ENCODE measurements at places on chromosomes 1 and 21. TPM values are rescaled to one million over a fixed set of nuclear protein-coding genes. Genes with fewer than 3 reads are reported as not detected.

- no peak for DNase-seq
Observed at GRCh38 chr1:246790833-246791232, 66.6 kb downstream of the SCCPDH start.

DNA sequence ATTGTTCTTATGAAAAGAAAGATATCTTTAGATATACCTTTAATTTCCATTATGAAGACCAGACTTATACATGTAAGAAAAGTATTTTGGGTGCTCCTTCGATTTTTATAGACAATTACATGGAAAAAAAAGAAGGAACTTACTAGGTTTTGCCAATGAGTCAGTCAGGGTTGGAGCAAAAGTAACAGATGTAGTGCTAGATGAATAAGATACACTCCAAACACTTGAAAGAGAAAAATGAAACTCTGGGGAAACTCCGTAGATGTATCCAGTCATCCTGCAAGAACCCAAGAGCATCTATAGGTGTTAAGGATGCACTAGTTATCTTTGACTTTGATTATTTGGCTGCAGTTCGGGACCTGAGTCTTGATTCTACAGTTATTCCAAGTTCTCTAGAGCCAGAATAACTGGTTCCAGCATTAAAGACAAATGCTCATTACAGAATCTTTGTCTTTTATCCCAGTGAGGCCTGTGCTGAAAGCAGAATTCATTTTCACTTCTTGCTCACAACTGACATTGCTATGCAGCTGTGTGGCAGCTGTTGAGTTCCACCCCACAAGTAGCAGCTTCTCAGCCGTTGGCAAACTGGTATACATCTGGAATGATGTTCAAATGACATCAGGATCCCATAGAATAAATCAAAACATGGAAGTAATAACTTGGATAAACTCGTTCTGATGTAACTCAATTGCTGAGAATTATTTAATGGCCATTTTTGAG, 326.1 kb downstream of the ASTN1 start:
- no peak for DNase-seq

GRCh38 chr1:190754666-190755065, 277.0 kb upstream of the BRINP3 start:
- no peak for DNase-seq

DNA sequence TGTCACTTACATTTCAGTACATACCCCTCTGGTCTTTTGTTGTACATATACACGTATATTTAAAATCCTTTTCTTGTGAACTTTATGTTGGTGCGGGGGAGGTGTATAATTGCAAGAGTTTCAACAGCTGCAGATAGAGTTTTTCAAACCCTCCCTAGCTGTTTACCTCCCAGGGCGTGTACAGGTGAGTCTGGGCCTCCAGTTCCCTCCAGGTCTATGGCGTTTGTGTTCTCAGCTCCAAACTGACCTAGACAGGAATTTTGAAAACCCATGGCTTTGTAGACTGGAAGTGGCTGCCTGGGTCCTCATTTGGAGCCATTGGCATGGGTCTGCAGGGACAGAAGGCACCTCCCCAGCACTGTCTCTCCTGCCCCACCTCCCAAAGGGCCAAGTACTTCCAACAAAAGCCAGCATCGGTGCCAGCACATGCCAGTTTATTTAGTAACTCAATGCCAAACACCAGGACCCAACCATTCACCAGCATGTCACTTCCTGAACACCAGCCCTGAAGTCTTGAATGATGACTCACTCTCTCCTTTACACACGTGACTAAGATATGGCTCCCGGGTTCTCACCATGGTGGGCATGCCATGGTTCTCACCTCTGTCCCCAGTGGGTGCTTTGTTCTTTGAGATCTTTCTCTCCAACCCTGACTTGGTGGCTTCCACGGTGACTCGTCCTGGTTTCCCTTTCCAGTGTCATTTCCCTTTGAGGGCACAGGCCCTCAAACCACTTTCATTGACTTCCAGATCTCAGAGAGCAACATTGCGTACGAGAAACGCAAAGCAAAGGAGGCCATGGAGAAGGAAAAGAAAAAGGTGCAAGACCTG, 57.3 kb upstream of the EFHD2 start:
- no peak for DNase-seq

DNA sequence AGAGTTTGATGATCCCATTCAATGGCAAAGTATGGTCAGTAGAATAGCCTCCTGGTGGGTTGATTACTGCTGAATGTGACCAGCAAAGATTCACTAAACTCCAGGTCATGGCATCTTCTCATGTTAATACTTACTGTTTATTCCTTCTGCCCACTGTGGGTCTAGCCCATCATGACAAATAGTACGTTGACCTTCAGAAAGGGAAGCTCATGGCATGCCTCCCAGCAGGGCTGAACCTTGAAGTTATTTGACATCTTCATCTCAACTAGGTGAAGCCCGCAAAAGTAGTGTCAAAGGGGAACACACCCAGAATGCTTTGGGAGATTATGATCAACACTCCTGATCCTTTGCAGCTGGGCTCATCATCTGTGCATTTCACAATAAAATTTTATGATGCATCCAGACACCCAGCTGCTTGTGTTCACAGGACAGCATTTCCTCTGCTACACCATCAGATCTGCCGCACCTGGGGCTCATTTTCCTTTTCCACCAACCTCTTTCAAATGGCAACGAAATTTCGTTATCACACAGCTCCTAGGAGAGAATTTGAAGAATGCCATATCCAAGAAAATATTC, 49.6 kb downstream of the HLX start:
- DNase-seq: no peak

DNA sequence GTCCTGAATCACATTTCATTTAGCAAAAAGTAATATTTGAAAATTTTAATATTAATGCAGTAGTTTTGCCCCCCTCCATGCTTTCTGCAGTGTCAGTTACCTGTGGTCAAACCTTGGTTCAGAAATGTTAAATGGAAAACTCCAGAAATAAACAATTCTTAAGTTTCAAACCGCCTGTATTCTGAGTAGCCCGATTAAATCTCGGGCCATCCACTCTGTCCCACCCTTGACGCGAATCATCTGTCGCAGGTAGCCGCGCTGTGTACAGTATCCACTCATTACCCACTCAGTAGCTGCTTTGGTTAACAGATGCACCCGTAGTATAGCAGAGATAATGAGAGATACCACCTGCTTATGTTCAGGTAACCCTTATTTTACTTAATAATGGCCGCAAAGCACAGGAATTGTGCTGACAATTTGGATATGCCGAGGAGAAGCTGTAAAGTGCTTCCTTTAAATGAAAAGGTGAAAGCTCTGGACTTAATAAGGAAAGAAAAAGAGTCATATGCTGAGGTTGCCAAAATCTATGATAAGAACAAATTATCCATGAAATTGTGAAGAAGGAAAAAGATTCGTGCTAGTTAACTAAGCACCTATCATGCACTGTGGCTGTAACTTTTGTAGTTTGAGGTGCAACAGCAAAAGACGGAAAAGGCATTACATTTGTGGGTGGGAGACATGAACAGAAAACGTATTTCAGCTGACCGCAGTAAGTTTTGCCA, 889 bp upstream of the SCYL3 start:
- DNase-seq: no peak

DNA sequence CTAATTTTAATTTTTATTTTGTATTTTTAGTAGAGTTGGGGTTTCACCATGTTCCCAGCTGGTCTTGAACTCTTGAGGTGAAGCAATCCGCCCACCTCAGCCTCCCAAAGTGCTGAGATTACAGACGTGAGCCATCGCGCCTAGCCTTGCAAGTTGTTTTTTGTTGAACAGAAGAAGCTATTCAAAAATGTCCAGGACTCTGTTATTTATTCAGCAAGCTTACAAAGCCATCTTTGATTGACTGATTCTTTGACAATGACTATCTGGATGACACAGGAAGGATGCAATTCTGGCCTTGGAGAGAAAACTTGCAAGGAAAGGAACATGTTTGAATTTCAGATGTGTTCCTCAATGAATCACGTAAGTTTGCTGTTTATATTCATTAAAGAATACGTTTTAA, 63.5 kb downstream of the MAP3K7CL start:
- no peak for DNase-seq

- peak; percentile 50 for DNase-seq
Observed at GRCh38 chr1:55685560-55685959, 470.4 kb upstream of the USP24 start.

GRCh38 chr1:154342132-154342531, 16.8 kb downstream of the ATP8B2 start:
- no peak for DNase-seq

GRCh38 chr1:110477445-110477957, 26.6 kb downstream of the PROK1 start:
- no peak for DNase-seq

DNA sequence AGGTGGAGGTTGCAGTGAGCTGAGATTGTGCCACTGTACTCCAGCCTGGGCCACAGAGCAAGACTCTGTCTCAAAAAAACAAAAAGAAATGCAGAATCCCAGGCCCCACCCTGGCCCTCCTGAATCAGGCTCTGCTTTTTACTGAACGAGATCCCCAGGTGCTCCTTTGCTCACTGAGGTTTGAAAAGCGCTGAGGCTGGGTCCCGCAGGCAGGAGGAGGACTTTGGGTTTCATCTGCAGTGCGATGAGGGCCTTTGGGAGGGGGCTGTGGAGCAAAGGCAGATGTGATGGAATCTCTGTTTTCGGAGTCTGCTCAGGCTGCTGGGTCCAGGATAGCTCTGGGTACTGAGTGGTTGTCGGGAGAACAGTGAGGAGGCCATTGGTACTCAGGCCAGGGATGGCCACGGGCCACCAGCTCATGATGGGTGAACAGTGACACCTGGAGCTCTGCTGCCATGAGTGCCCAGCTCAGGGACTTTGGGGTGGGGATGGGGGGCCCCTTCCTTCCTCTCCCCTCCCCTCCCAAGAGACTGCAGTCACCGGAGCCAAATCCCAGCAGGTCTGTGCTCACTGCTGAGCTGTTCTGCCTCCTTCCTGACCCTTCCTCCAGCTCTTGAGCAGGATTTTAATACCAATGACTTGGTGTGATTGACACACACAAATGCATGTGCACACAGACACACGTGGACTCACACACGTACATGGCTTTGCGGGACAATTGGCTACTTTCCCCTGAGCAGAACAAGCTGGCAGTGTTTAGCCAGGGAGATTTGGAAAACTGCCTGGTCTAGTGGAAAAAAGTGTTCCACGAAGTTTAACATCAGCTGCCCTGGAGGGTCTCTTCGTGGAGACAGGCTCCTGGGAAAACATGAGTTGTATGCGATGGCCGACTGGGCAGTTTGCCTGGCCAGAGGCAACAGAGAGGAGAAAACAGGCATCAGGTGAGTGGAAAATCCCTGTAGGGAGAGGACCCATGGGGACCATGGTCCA, 3.6 kb upstream of the DHRS3 start:
- no peak for DNase-seq

GRCh38 chr1:214192825-214193643, 87.9 kb upstream of the SMYD2 start:
- no peak for DNase-seq

GRCh38 chr1:64135462-64136223, 67.8 kb upstream of the UBE2U start:
- no peak for DNase-seq

Gene EPHA10
- total RNA-seq: not detected

Gene HJV
- 323 TPM for total RNA-seq

All from psoas muscle (tissue), 8 donors.